ENCODE measurements at places on chromosomes 3 and 15. TPM values are rescaled to one million over a fixed set of nuclear protein-coding genes. Genes with fewer than 3 reads are reported as not detected.

SLC25A20 gene
- total RNA-seq: 4.4 TPM

IGSF11 gene
- 1.8 TPM for total RNA-seq

- H3K4me1 ChIP-seq: no peaks in the 10 kb centered on the region
- no peak for DNase-seq
- no peaks in the 10 kb centered on the region for H3K36me3 ChIP-seq
- no peaks in the 10 kb centered on the region for H3K27me3 ChIP-seq
- H3K4me3 ChIP-seq: no peak overlapping the region
Observed at GRCh38 chr3:127035677-127036076, 52.8 kb downstream of the PLXNA1 start.

DNA sequence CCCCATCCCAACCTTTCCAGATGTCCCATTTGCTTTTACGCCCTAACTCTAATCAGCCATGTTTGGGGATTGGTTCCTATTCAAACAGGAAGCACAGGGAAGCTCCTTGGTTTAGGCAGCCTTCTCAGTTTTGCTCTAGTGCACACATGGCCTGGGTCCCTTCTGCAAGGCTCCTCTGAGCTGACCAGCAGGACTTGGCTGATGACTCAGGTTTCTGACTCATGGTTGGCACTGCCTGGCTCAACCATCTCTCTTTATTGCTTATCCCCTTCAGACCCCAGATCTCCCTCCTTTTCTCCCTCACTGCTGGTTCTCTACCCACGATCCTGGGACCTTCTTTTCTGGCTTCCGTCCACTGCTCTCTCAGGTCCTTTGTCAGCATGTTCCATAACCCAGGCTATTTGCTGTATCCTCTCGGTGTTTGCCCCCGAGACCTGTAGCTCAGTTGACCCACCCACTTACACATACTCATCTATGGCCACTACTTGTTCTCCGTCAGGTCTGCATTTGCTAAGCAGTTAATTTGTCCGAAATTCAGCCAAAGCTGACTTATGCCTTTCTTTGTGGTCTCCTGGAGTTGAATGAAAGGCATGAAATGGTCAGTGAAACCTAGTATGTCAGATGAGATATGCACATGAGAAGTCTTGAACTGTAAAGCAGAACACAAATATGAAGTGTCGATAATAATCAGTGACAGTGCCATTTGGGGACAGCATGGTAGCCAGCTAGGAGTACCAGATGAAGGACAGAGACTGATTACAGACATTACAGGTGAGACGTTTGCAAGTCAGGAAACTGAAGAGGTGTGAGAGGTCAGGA, 323.5 kb upstream of the ROPN1 start:
- H3K36me3 ChIP-seq: no peaks in the 10 kb centered on the region
- no peaks in the 10 kb centered on the region for H3K27me3 ChIP-seq
- no peaks in the 10 kb centered on the region for H3K4me1 ChIP-seq

GRCh38 chr15:68550004-68550403, 28.8 kb upstream of the CORO2B start:
- H3K27me3 ChIP-seq: no peaks in the 10 kb centered on the region
- H3K36me3 ChIP-seq: no peaks in the 10 kb centered on the region
- DNase-seq: no peak
- H3K4me3 ChIP-seq: no peak overlapping the region
- H3K4me1 ChIP-seq: no peaks in the 10 kb centered on the region
- H3K27ac ChIP-seq: no peak overlapping the region

UBAP1L gene
- 1.4 TPM for total RNA-seq

PLSCR5 gene
- not detected for total RNA-seq

GRCh38 chr3:29415482-29416223, 134.8 kb downstream of the RBMS3 start:
- no peak for DNase-seq
- no peaks in the 10 kb centered on the region for H3K27me3 ChIP-seq
- H3K4me3 ChIP-seq: no peak overlapping the region
- no peaks in the 10 kb centered on the region for H3K36me3 ChIP-seq
- H3K4me1 ChIP-seq: peaks cover 36% of the 10 kb centered on the region

DNA sequence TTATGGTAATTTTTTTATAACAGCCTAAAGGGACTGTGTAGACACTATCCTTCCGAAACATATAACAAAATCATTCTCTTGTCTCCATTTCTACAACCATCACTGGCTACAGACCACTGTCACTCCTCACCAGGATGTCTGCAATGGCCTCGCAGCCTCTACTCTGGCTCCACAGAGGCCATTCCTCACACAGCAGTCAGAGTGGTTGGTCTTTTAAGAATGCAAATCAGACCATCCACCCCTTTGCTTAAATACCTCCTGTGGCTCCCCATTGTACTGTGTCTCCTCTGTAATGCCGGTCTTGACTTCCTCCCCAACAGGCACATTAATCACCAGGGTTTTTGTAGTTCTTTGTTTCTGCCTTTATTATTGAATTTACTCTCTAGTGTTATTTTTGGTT, 344.8 kb downstream of the ERC2 start:
- no peak overlapping the region for H3K4me3 ChIP-seq
- no peak overlapping the region for H3K27ac ChIP-seq
- peak; percentile 88 for DNase-seq

MNS1 gene
- 2.9 TPM for total RNA-seq

EPB42 gene
- not detected for total RNA-seq

All from GM23338 (cell line).